Nephron progenitor cell (in vitro differentiated cells): ENCODE measurements at places on chromosomes 4 and X.

DNA sequence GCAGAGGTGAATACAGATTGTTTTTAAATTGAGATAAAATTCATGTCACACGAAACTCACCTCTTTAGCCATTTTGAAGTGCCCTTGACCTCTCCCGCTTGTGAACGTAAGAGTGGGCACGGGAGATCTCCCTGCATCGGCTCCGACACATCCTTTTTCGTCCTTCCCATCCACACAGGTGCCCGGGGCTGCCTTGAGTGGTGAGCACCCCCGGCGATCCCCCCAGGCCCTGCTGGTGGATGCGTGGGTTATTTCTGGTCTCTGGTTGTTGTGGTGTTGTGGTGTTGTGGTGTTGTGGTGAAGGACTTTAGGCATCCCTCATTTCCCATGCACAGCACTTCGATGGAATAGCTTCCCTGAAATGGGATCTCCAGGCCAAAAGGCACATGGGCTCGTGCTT, 46.1 kb downstream of the PSAPL1 start:
- DNase-seq = no peak

- DNase-seq = no peak
Measured at GRCh38 chr4:127843704-127844600, 36.7 kb upstream of the PLK4 start.

DNA sequence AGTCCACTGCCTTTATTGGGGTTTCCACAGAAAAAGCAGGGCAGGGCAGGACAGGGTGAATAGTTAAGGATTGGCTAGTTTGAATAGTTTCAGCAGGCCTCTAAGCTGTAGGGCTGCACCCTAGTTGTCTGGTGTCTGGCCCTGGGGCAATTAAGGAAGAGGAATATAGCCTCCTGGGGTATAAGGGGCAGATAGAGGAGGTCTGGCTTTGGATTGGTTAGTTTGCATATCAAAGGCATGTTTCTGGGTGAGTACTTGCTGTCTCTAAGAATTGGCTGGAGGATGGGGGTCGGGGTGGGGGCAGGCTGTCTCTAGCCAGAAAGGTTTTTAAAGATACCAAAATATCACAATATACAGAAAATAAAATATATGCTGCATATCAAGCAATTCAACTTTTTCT, 100.4 kb downstream of the TMEM164 start:
- no peak for DNase-seq

GRCh38 chr4:6560416-6561172, 14.4 kb upstream of the MAN2B2 start:
- no peak for DNase-seq

DNA sequence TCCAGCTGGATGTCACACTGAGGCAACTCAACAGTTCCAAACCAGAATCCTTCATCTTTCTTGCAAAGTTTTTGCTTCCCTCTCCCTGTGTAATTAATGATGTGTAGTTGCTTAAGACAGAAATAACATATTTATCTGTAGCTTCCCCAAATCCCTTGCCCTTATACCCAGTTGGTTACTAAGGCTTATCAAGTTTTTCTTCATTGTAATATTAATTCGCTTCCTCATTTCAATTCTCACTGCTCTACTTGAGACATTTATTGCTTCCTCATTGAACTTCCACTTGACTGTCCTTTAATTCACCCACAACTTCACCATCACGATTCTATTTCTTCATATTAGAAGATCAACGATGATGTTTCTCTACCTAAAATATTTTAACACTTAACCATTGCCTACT, 386.6 kb upstream of the CPEB2 start:
- no peak for DNase-seq

- DNase-seq = no peak
Measured at GRCh38 chrX:100587861-100588260, 3.1 kb downstream of the TNMD start.

- DNase-seq = no peak
Measured at GRCh38 chrX:35406386-35406785, 391.8 kb upstream of the MAGEB16 start.
